ENCODE measurements at places on chromosomes 6 and 20.

- DNase-seq = no peak
Observed at GRCh38 chr6:44010411-44011349, 116.6 kb downstream of the MRPL14 start.

- DNase-seq = no peak
Observed at GRCh38 chr20:45405571-45406259, 2.4 kb upstream of the DBNDD2 start.

GRCh38 chr6:52340603-52340880, 21.4 kb upstream of the PAQR8 start:
- DNase-seq = no peak

- no peak for DNase-seq
Observed at GRCh38 chr20:8152847-8153246, 20.8 kb downstream of the PLCB1 start.

DNA sequence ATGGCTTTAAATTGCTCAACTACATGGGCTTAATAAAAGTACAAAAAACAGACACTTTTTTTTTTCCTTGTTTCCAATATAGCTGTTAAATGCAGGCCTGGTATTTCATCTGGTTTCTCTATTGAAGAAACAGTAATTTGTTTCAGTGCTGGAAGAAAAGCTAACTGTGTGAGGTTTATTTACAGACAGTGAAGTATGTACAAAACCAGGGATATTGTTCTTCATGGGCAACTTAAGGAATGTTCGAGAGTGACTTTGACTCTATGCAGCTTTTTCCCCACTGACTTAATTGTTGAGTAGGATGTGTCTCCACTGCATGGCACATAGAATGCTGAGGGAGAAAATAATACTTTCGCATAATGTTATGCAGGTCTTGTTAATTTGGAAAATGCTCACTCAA, 31.0 kb upstream of the PRL start:
- no peak for DNase-seq

GRCh38 chr20:22686097-22686496, 101.7 kb upstream of the FOXA2 start:
- DNase-seq = no peak

Data from activated T-cell treated with anti-CD3 and anti-CD28 coated beads for 1 hour (primary cell).